ENCODE measurements at places on chromosomes 5 and 9. TPM values are rescaled to one million over a fixed set of nuclear protein-coding genes. Genes with fewer than 3 reads are reported as not detected.

Gene UNC5A
- 0.28 TPM for total RNA-seq

Gene ROR2
- total RNA-seq: 0.67 TPM

Gene GMCL2
- total RNA-seq: not detected

Gene ATOSB
- total RNA-seq: 7.2 TPM

Gene TOR4A
- total RNA-seq: 20.9 TPM

Gene BHMT
- not detected for total RNA-seq

Gene PRLR
- total RNA-seq: 0.16 TPM

Gene ECPAS
- total RNA-seq: 52.0 TPM

Gene CDC25C
- total RNA-seq: 10.7 TPM

Gene PRR16
- 0.09 TPM for total RNA-seq

Gene RNF183
- total RNA-seq: 0.09 TPM

Gene SELENOP
- not detected for total RNA-seq

Gene THBS4
- not detected for total RNA-seq

Gene ZDHHC21
- total RNA-seq: 2.8 TPM

Gene MAN2A1
- 17.3 TPM for total RNA-seq

Gene PTRH1
- 16.4 TPM for total RNA-seq

Gene MCIDAS
- 3.1 TPM for total RNA-seq

Gene DOK3
- total RNA-seq: 3.0 TPM

Gene EIF4E1B
- not detected for total RNA-seq

Gene IL6ST
- 38.0 TPM for total RNA-seq

Gene RNF208
- 2.0 TPM for total RNA-seq

Gene ATG10
- total RNA-seq: 9.4 TPM

Gene IL5
- total RNA-seq: not detected

Gene NUTM2G
- total RNA-seq: not detected

Gene IGFBPL1
- 2.9 TPM for total RNA-seq

Gene CTXN3
- not detected for total RNA-seq

Gene PCDH1
- 2.2 TPM for total RNA-seq

Gene GARIN3
- not detected for total RNA-seq

Gene AQP3
- total RNA-seq: 22.9 TPM

Gene SPAG8
- 0.41 TPM for total RNA-seq

Gene ALDH1B1
- total RNA-seq: 62.1 TPM

Gene MZB1
- total RNA-seq: not detected

Gene AHRR
- total RNA-seq: 2.6 TPM

Gene PCDHB9
- 0.03 TPM for total RNA-seq

Gene ELOVL7
- 10.9 TPM for total RNA-seq

Gene SLC36A3
- total RNA-seq: not detected

Gene MRPL50
- total RNA-seq: 15.1 TPM

Gene NPR3
- total RNA-seq: 14.8 TPM

Gene PCDHB14
- 0.08 TPM for total RNA-seq

Gene PCDHGA4
- 0.19 TPM for total RNA-seq

Gene SPINK4
- not detected for total RNA-seq

Gene PCDHA4
- total RNA-seq: 1.7 TPM

Gene SHOC1
- not detected for total RNA-seq

Gene DCP2
- 8.7 TPM for total RNA-seq

Gene SH3PXD2B
- 17.8 TPM for total RNA-seq

Gene PPP1R2B
- total RNA-seq: 0.13 TPM

Gene TRIM32
- 22.7 TPM for total RNA-seq

Gene TAS2R1
- not detected for total RNA-seq

Gene DOLK
- total RNA-seq: 34.9 TPM

Gene GHR
- total RNA-seq: not detected

Gene ALDOB
- not detected for total RNA-seq

Gene FOXD4L3
- total RNA-seq: 0.08 TPM

Gene PDZD2
- total RNA-seq: not detected

Gene C5orf47
- total RNA-seq: not detected

Gene ADAMTSL1
- total RNA-seq: not detected

Gene DMRT2
- not detected for total RNA-seq

Gene GLRA1
- total RNA-seq: not detected

Data from A549 treated with RU486 at 1 μM for 4 hours (cell line).